ENCODE measurements at places on chromosomes 16 and 17.

- DNase-seq = peak; percentile 49
Measured at GRCh38 chr16:58020628-58021521, 4.7 kb upstream of the MMP15 start.

DNA sequence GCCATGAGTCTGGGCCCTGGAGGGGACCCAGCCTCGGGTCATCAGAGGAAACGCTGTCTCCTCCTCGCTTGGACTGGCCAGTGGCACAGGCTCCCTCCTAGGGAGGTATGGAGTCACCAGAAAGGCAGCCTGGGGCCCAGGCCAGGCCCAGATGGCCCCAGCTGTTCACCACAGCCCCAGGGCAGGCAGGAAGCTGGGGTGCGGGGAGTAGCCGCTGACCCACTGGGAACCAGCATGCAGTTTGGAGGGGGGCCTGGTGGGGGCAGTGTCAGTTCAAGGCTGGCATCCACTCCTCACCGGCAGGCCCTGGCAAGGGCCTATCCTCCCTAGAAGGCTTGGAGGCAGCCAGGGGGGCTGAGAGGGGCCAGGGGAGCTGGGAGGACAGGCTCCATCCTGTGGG lies 48.8 kb downstream of the SDK2 start:
- DNase-seq = no peak

DNA sequence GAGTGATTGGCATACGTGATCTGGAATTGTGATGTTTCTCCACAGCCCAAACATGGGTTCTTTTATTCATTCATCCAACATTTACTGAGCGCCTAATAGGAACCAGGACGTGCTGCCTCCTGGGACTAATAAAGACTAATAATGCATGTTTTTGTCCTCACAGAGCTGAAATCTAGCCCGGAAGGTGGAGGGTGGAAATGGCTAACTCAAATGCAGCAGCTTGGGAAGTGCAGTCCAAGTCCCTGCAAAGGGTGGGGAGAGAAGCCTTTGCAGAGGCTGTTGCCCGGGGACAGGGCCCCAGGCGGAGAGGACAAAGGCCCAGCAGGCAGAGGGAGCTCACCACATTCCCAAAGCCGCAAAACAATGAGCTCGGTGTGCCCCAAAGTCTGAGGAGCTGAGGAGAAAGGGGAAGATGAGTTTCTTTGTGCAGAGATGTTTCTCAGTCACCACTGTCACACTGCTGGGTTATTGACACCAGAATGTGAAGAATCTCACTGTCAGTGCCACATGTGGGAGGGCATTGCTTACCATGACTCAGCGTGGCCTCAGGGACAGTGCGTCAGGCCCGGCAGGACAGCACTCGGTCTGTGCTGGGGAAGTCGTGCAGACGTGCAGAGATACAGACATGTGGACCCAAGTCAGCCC lies 118.2 kb upstream of the CHMP6 start:
- DNase-seq = no peak

- peak; percentile 41 for DNase-seq
Measured at GRCh38 chr16:85556456-85557082, 56.6 kb upstream of the GSE1 start.

- no peak for DNase-seq
Measured at GRCh38 chr16:83143788-83144187, 517.0 kb downstream of the CDH13 start.

All from hematopoietic multipotent progenitor cell treated with erythropoietin and hydrocortisone succinate and interleukin-3 and kit ligand, for 17 days (in vitro differentiated cells).